ENCODE measurements at places on chromosomes 7 and 10.

GRCh38 chr10:30422981-30423654 lies 10.9 kb upstream of the MAP3K8 start:
- no peak for DNase-seq

DNA sequence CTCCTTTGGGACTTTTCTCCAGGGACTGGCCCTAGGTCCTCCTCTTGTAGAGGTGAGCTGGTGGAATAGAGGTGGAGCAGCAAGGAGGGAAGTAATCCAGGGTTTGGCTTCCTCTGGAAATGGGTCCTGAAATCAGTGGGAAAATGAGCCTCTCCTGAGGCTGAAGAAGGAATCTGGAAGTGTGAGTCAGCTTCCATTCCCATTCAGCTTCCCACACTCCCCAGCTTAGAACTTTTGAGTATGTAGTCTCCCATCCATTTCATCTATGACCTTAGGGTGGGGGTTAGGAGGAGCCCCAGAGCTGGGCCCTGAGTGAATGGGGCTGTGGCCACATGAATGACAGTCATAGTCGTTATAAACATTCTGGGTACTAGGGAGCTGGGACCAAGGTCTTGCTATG lies 17.7 kb downstream of the LDB1 start:
- no peak for DNase-seq

DNA sequence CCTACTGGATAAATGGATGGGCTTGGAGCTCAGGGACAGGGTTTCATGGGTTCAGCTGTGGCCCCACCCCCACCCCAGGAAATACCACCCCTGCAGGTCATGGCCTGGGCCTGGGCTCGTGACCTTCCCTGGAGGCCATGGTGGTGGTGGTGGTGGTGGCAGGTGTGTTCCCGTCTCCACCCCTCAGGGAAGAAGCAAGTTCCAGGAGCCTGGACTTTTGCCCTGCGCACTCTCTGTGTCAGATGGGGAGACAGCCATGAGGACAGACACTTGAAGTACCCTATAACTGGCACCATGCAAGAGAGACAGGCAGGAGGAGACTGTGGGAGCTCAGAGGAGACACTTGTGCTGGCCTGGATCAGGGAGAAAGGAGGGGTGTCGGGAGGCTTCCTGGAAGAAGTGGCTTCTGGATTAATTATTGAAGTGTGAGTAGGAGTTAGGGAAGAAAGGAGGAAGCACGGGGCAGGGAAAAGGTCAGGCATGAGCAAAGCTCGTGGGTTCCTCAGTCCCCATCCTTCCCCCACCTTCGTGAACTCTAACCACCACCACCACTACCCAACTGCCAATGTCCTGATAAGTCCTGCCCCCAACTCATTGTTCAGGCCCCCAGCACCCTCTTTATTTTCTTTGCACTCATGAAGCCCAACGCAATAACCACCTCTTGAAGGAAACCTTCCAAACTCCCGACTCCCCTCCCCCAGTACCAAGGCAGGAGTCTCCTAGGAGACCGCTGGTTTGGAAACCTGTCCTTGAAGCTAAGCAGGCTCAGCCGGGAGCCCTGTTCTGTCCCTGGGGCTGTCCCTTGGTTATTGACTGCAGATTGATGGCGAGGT lies 8.9 kb downstream of the SH2B2 start:
- DNase-seq: no peak

GRCh38 chr10:120883071-120883470 lies 31.9 kb downstream of the WDR11 start:
- DNase-seq: no peak

DNA sequence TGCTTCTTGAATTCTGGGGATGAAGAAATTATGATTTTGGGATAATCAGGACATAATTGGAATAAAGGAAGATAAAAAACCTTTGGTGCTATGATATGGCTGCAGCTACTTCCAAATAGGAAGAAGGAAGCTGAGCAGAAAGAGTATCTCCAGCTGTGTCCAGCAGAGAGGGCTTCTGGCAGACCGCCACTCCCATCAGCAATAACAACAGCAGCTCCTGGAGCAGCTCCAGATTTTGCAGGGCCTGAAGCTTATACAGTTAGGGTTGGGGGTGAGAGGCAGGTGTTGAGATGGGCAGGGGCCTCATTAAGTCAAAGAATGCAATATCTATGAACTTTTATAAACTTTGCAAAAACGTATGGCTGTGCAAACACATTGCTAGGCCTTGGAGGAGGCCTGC lies 62.3 kb downstream of the C10orf120 start:
- DNase-seq: no peak

DNA sequence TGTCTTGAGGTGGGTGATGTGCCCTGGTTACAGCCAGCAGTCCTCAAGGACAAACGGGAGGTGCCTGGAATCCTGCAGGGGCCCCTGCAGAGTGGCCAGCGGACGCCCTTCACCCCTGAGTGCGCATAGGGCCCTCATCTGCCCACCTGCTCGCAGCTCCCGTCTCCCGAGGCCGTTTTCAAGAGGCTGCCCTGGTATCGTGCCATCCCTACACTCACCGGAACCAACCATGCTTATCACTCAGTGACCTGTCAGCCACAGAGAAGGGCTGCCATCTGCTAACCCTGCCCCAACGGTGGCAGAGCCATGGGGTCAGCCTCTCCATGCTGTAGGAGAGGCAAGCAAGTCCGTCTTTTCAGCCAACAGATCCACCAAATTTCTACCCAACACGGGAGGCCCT lies 122.0 kb downstream of the FAM53B start:
- no peak for DNase-seq

GRCh38 chr7:134031835-134032617 lies 95.1 kb upstream of the LRGUK start:
- DNase-seq: no peak

- DNase-seq: no peak
Observed at GRCh38 chr10:100353770-100354485, 6.9 kb downstream of the SCD start.

DNA sequence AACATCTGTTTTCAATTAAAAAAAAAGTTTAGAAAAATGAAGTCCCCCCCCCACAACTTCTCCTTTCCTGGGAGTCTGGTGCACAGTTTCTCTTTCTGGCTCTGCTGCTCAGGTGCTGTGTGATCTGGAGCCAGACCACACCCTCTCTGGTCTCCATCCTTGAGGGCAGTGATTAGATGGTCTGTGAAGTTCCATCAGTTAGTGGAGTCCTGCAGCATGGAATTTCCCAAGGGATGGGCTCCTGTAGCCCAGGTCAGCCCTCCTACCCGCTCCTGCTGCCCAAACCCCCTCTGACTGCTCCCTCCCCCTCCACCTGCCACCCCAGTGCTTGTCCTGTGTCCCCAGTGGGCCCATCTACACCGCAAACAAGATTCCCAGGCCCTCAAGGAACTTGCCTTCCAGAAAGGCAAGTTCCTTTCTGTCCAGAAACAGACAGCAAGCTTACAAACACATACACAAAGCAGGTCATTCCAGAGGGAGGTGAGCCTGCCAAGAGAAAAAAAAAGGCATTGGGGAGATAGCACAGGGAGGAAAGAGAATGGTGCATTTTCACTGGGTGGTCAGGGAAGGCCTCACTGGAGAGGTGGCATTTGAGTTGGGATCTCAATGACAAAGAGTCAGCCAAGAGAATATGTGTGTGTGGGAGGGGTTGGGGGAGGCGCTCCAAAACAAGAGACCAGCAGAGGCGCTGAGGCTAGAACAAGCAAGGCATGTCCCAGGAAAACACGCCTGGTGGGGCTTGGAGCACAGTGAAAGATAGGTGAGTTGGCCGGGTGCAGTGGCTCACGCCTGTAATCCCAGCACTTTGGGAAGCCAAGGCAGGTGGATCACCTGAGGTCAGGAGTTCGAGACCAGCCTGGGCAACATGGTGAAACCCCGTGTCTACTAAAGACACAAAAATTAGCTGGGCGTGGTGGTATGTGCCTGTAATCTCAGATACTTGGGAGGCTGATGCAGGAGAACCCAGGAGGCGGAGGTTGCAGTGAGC lies 49.5 kb upstream of the SLC29A3 start:
- no peak for DNase-seq

- DNase-seq: no peak
Observed at GRCh38 chr7:18116661-18117060, 89.0 kb upstream of the PRPS1L1 start.

GRCh38 chr7:133412942-133413341 lies 160.1 kb downstream of the EXOC4 start:
- no peak for DNase-seq

- DNase-seq: no peak
Observed at GRCh38 chr10:103837370-103838069, 17.9 kb downstream of the SH3PXD2A start.

GRCh38 chr7:43591558-43592180 lies 8.8 kb downstream of the STK17A start:
- DNase-seq: no peak

GRCh38 chr7:70325509-70326101 lies 727.3 kb downstream of the AUTS2 start:
- peak; percentile 47 for DNase-seq

GRCh38 chr7:2709553-2710285 lies 21.7 kb downstream of the AMZ1 start:
- peak; percentile 81 for DNase-seq

DNA sequence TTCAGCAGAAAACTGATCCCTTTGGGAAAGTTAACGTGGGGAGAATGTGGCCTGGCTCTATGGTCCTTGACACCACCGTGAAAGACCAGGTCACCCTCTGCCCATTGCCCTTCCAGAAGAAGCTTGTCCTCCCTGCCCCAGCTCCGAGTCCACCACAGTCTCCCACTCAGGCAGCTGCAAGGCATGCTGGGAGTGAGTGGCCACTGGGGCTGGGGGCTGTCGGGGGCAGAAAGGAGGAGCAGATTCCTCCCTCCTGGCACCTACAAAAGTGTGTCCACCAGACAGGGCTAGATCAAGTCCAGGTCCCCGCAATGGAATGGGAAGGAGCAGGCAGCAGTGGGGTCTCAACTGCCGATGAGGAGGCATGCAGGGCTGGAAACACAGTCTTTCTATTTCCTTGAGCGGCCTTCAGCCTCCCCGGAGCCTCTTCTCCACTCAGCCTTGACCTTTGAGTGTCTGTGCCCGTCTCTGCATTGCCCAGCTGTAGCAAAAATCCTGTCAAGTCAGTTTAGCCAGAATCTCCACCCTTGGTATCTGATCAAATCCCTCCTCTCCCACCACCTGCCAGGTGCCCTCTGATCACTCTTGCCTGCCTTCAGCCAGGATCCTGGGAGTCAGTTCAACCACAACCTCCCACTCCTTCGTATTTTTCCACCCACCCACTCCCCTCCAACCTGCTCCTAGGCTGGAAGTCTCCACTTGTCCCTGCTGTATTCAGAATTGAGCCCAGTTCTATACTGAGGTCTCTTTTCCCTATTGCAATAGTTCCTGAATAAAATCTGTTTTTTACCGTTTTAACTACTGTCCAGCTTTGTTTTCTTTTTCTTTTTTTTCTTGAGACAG lies 6.9 kb upstream of the ZNF316 start:
- no peak for DNase-seq

DNA sequence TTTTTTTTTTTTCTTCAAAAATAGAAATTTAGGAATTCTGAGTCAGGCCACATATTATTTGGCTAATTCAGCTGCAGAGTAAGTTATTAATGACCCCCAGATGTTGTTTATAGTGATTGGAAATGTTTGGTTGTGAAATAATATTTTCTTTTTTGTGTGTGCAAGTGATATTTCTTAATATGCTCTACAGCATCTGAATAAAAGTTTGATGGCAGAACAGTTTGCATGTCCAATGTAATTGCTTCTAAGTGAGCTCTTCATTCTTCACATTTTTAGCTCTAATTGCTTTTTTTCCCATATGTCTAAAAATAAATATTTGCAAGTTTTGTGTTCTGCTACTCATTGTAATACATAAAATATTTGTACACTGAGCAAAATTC lies 116.0 kb downstream of the ARID5B start:
- no peak for DNase-seq

- DNase-seq: no peak
Observed at GRCh38 chr7:137985897-137986251, 16.0 kb downstream of the CREB3L2 start.

GRCh38 chr7:117019786-117020590 lies 66.7 kb downstream of the ST7 start:
- peak; percentile 53 for DNase-seq

DNA sequence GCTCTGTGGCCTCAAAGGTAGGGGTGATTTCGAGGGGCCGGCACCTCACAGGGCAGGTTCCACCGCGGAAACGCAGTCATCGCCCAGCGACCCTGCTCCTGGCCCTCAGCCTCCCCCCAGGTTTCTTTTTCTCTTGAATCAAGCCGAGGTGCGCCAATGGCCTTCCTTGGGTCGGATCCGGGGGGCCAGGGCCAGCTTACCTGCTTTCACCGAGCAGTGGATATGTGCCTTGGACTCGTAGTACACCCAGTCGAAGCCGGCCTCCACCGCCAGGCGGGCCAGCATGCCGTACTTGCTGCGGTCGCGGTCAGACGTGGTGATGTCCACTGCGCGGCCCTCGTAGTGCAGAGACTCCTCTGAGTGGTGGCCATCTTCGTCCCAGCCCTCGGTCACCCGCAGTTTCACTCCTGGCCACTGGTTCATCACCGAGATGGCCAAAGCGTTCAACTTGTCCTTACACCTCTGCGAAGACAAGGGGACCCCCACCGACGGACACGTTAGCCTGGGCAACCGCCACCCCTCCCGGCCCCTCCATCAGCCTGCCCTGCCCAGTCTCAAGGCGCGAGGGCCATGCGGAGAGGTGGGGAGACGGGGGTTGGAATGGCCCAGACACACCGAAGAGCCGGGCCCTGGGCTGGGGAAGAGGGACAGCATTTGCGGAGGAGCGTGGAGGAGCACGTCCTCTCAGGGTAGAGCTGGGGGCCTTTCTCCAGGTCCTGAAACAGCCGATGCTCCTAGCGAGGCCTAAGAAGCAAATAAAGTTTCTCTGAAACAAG lies 6.0 kb downstream of the SHH start:
- no peak for DNase-seq

DNA sequence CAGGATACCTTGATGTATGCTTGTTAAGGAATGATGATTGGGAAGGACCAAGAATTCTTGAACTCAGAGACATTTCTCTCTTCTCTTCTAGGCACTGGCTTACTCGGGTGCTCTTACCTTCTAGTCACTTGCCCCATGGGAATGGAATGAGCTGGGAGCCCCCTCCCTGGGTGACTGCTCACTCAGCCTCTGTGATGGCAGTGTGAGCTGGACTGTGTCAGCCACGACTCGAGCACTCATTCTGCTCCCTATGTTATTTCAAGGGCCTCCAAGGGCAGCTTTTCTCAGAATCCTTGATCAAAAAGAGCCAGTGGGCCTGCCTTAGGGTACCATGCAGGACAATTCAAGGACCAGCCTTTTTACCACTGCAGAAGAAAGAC lies 10.7 kb downstream of the ZDHHC16 start:
- DNase-seq: no peak

Measured in WERI-Rb-1 (cell line).